ENCODE measurements at places on chromosomes 2 and 18.

DNA sequence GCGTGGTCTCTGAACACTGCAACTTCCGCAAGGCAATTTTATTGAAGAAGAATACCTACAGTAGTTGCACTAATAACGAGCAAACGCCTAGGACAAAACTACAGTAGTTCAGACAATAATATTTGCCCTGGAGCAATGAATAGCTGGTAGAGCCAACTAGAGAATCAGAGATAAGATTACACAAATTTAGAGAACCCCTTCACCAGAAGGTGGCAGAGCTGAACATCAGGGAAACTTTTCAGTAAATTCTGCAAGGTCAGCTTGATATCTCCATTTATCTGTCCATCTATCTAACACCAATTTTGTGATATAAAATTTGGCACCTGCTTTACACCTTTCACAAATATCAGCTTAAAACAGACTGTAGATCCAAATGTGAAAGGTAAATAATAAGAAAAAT, 43.8 kb downstream of the CDH19 start:
- DNase-seq = no peak

GRCh38 chr2:225192869-225193268, 150.6 kb upstream of the DOCK10 start:
- DNase-seq = no peak

- no peak for DNase-seq
These were observed 98.9 kb upstream of the SH3BP4 start for GRCh38 chr2:234852941-234853340.

GRCh38 chr2:55175254-55176093, 56.6 kb downstream of the CLHC1 start:
- no peak for DNase-seq

DNA sequence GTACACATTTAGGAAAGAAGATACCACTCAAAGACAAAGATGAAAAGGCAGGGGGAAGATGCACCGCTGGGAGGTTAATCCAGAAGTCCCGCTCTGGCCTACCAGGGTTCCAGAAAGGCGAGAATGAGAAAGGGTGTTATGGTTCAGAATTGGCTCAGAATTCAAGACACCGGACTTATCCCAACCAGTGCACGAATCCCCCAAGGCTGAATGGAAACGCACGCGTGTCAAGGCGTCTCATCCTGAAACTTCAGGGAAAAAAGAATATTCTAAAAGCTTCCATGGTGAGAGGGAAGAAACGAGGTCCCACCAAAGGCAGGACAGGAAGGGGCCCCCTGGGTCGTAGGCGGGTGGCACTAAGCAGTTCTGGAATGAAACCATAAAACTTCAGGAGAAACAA, 71.9 kb downstream of the SLC66A2 start:
- no peak for DNase-seq

GRCh38 chr2:225766431-225766830, 366.9 kb downstream of the NYAP2 start:
- DNase-seq = no peak

GRCh38 chr2:16666449-16666801, 791 bp upstream of the CYRIA start:
- DNase-seq = no peak

GRCh38 chr2:40169430-40169829, 282.5 kb downstream of the SLC8A1 start:
- DNase-seq = no peak

DNA sequence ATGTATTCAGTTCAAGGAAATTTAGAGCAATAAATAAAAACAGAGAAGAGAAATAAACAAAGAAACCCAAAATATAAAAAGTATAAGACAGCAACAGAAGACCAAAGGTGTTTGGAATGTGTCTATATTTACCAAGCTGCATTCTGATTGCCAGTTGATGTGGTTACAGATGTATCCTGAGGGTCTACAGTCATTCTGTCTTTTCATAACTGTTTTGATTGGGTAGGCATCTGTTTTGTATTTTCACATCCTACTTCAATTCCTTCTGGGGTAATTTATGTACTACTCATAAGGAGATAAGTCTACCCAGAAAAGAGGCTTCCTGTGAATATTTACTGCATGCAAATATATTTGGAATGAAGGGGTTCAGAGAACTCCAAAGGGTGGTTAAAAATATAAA, 596.8 kb upstream of the GCFC2 start:
- DNase-seq = no peak

GRCh38 chr2:98072442-98072841, 14.5 kb upstream of the VWA3B start:
- DNase-seq = no peak

DNA sequence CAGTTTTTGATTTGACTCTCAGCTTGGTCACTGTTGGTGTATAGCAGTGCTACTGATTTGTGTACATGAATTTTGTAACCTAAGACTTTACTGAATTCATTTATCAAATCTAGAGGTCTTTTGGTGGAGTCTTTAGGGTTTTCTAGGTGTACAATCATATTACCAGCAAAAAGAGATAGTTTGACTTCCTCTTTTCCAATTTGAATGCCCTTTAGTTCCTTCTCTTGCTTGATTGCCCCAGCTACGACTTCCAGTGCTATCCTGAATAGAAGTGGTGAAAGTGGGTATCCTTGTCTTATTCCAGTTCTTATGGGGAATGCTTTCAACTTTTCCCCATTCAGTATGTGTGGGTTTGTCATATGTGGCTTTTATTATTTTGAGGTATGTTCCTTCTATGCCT, 312.9 kb upstream of the REV1 start:
- DNase-seq = no peak

- no peak for DNase-seq
These were observed 25.4 kb downstream of the FBLN7 start for GRCh38 chr2:112163541-112163981.

GRCh38 chr2:202267495-202267894, 1.9 kb downstream of the NOP58 start:
- DNase-seq = no peak

- no peak for DNase-seq
These were observed 111.5 kb downstream of the GALNT3 start for GRCh38 chr2:165682546-165682945.

GRCh38 chr2:12950174-12950573, 233.4 kb downstream of the TRIB2 start:
- no peak for DNase-seq

GRCh38 chr2:226956659-226957058, 120.8 kb downstream of the RHBDD1 start:
- no peak for DNase-seq
